ENCODE measurements at places on chromosomes 1 and 21. TPM values are rescaled to one million over a fixed set of nuclear protein-coding genes. Genes with fewer than 3 reads are reported as not detected.

DNA sequence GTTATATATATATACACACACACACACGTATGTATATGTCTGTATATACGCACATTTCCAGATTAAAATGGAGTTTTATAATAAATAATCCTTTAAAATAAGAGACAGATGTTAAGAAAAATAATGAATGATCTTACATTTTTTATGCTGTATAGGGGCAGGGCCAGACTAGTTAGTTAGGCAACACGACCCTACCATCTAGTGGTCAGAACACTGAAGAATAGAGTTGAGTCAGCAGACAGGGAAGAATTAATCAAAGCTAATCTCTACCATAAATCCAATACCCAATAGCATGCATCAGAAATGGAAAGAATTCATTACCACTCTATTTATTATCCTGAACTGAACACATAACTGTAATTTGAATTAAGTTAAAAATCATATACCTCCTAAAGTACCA is 156.7 kb downstream of the BRINP3 start:
- H3K36me3 ChIP-seq = no peaks in the 10 kb centered on the region
- no peak overlapping the region for H3K27ac ChIP-seq
- no peaks in the 10 kb centered on the region for H3K4me1 ChIP-seq
- no peak for DNase-seq
- no peak overlapping the region for H3K4me3 ChIP-seq

Gene GNAI3
- 6.5 TPM for total RNA-seq

Gene SLC45A1
- total RNA-seq = 1.2 TPM

GRCh38 chr1:111270771-111271463 is 19.7 kb upstream of the CHIA start:
- peak overlapping the region; percentile 75 for H3K4me3 ChIP-seq
- no peak overlapping the region for H3K27ac ChIP-seq
- H3K36me3 ChIP-seq = no peaks in the 10 kb centered on the region
- no peak for DNase-seq
- H3K27me3 ChIP-seq = peaks cover 5% of the 10 kb centered on the region

DNA sequence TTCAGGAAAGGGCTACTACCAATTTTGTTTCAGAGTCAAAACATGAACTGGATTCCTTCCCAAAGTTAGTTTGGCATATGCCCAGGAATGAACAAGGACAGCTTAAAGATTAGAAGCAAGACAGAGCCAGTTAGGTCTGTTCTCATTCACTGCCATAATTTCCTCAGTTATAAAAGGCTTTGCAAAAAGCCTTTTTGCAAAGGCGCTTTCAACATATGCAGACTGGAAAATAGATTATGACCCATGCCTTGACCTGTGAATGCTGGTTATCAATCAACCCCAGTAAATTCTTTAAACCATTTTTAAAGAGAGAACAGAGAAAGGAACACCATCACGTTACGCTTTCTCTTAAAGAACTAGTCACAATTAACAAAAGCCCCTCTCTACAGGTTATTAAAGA is 1.7 kb upstream of the FRRS1 start:
- H3K27me3 ChIP-seq = no peaks in the 10 kb centered on the region
- no peaks in the 10 kb centered on the region for H3K36me3 ChIP-seq
- H3K4me3 ChIP-seq = no peak overlapping the region

DNA sequence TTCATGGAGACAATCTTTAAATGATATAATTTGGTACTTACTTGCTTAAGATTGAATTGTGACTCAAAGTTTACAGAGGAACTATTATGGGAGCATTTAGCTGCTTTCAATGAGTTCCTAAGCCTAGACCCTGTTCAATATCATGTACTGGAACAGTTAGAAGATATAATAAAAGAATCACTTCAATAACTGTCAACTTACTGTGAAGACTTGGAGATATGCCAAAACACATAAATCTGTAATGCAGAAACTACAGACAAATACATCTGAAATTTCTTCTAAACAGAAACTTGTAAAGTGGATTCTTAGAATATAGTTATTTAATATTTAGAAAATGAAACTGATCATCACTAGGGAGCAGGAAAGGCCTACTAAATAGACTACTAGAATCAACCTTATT is 259.3 kb downstream of the HLX start:
- H3K27ac ChIP-seq = no peak overlapping the region
- DNase-seq = no peak
- H3K27me3 ChIP-seq = no peaks in the 10 kb centered on the region
- no peaks in the 10 kb centered on the region for H3K4me1 ChIP-seq
- H3K4me3 ChIP-seq = no peak overlapping the region

DNA sequence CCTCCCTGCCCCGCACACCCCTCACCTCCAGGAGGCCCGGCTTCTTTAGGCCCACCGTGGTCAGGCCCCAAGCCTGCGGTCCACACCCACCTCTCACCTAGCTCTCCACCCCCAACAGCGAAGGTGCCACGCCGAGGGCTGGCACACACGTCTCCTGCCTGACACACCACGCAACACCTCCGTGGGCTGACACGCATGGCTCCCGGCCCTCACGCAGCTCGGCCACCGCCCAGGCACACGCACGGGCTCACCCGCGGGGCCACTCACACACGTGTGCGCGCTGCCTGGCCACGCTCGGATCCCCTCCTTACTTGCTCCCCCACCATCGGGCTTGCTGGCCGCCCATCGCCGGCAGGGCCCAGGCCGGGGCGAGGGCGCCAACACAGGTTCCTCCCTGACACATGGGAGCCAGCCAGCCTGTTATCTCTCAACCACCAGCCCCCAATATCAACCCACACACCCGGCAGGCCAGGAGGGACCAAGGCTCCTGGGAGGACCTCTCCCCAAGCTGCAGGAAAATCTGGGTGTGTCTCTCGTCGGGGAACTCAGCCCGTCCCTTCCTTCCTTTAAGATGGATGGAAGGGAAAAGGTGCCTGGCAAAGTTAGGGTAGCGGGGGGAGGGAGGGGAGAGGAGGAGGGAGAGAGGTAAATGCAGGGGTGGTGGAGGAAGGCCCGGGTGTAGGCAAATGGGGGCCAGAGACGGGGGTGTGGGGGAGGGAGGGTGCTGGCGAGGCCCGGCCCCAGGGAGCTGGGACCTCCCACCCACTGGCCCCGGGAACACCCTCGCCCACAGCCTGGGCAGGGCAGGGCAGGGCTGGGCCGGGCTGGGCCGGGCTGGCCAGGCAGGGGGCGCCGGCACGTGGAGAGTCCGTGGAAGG is 546 bp downstream of the ELOVL1 start:
- no peaks in the 10 kb centered on the region for H3K27me3 ChIP-seq
- peak overlapping the region; percentile 63 for H3K4me3 ChIP-seq
- peaks cover 4% of the 10 kb centered on the region for H3K4me1 ChIP-seq
- H3K27ac ChIP-seq = peak overlapping the region; percentile 74
- peaks cover 29% of the 10 kb centered on the region for H3K36me3 ChIP-seq
- peak; percentile 31 for DNase-seq

DNA sequence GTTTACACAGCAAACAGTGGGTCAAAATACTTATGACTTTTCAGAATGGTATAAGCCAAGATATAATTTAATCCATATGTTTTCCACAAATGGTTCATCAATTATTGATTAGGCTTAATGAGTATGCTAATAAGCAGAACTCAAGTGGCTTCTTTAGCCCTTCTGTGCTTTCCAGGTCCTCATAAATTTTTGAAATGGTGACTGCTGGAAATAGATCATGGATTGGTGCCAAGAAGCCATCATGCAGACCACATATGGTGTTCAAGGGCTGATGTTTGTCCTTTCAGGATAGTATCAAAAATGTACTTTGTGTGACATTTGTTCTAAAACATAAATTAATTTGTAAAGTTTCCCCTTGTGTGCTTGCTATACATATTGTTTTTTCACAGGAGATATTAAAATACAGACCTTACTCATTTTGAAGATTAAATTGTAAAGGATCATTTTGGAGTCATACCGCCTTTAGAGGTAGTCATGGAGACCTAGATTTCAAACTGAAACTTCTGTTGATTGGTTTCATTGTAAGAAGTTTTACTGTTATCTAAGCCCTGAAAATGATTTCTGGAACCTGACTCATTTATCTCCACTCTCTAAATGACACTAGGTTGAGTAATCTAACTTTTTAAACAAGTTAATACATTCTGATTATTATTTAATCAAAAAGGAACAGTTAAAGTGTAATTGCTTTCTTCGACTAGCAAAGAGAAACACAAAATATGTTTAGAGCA is 507.9 kb downstream of the PLA2G4A start:
- no peak for DNase-seq
- H3K27me3 ChIP-seq = no peaks in the 10 kb centered on the region
- H3K36me3 ChIP-seq = no peaks in the 10 kb centered on the region
- H3K4me1 ChIP-seq = no peaks in the 10 kb centered on the region
- H3K4me3 ChIP-seq = no peak overlapping the region

DNA sequence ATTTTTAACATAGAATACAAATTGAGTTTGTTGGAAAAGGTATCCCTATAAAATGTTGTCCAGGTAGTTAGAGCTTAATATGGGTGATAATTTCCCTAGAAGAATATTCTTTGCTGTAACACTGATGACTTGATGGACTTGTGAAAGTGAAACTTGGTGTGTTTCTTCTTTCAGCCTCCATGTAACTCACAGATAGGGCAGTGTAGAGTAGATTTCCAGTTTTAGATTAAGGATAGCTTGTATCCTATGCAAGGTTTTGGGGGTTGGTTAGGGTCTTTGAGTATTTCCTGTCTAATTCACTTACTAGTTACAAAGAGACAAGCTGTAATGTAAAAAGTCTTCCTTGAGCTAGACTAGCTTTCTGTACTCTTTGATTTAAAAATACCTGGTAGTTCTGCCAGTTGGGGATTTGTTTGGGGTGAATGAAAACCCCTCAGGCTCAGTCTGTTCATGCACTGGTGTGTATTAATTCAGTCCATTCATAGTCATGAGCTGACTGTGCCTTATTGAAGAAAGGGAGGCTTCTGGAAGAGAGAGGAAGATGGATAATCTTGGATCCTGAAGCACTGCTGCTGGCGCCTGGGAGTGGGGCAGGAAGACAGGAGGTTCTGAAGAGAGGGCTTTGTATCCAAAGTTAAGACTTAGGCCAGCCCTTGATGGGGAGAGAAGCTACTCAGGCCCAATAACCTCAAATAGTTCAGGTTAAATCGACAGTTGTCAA is 83.6 kb downstream of the CAMTA1 start:
- no peak overlapping the region for H3K4me3 ChIP-seq
- peaks cover 2% of the 10 kb centered on the region for H3K36me3 ChIP-seq
- H3K27ac ChIP-seq = no peak overlapping the region

Gene F13B
- not detected for total RNA-seq

DNA sequence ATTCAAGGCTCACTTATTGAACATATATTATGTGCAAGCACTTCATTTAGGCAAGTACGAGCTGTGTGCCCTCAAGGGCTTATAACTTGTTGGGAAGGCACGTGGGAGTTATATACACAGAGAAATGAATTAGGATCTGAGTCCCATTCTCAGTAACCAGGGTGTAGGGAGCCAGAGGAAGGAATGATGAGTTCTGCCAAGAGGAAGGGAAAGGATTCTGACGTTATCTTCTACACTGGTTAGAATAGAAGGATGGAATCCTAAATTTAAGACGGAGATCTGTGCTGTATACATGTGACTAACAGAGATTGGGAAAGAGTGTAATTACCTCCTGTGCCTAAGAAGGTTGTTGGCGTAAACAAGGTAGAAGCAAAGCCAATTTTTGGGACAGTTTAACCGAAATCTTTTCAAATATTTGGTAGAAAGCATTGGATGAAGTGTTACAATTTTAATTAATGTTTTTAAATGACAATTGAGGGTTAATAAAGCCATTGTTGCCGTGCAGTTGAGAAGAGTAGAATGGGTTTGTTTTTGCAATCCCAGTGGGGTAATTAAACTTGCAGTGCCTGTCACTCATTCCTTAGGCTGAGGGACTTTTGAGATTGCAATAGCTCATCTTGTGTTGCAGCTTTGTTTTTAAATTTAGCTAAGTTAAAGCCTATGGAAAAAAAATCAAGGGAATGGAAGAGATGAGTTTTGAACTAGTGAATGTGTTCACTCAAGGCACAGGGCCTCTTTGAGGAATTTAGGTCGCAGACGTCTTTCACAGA is 177.2 kb downstream of the NFIA start:
- no peaks in the 10 kb centered on the region for H3K36me3 ChIP-seq
- H3K4me1 ChIP-seq = peaks cover 8% of the 10 kb centered on the region
- no peaks in the 10 kb centered on the region for H3K27me3 ChIP-seq
- no peak overlapping the region for H3K27ac ChIP-seq

DNA sequence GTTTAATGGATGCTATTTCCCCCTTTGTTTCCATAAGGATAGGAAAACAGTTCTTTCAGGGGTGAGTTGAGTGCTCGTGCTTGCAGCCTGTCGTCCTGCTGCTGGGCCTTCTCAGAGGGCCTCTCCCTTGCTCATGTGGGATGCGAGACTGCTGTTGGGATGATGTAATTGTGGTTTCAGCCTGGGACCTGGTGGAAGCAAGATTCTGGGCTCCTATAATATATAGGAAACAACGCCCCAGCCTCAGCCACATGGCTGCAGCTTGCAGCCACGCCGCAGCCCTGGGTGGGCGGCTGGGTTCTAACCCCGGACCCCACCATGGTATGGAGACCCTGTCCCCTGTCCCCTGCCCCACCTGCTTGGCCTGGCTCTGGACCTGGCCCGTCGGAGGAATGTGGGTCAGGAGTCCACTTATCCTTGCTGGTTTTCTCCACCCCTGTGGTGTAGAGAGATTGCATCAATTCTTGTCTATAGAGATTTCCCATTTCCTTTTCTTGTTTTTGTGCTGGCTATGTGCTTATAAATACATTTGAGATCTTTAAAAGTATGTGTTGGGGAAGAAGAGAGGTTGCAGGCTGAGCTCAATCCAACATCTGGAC is 357.8 kb downstream of the SIPA1L2 start:
- no peak overlapping the region for H3K27ac ChIP-seq
- H3K36me3 ChIP-seq = no peaks in the 10 kb centered on the region
- DNase-seq = no peak
- H3K4me3 ChIP-seq = no peak overlapping the region
- no peaks in the 10 kb centered on the region for H3K4me1 ChIP-seq
- H3K27me3 ChIP-seq = no peaks in the 10 kb centered on the region

DNA sequence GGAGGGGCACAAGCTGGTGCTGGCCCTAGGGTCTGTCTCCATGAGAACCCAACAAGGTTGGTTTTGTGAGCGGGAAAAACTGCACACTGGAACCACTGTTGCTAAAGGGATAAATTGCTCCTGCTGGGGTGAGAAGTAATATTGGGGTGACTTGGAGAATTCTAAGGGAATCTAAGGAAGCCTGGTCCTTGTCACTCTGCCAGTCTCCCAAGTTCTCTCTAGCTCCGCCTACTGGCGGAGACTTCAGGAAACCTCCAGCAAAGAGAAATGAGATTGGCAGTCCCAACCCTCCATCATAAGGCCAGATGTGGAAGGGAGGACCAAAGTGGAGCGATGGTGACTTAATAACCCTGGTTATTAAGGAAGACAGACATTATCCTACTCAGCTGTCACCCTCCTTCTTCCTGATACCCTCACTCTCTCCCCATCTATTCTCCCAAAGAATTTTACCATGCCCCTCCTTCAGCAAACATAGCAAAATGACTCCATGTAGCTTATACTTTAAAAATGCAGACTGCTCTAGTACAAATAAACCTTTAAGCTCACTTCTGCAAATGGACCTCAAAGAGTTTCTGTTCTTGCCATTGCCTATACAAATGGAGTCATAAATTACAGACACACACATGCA is 2.7 kb downstream of the LCE1F start:
- no peak overlapping the region for H3K27ac ChIP-seq
- H3K27me3 ChIP-seq = peaks cover 24% of the 10 kb centered on the region
- H3K4me1 ChIP-seq = no peaks in the 10 kb centered on the region
- no peak for DNase-seq
- no peak overlapping the region for H3K4me3 ChIP-seq

Gene FAM229A
- 31.9 TPM for total RNA-seq

All from T-cell (primary cell).